ENCODE measurements at places on chromosomes 6 and 20.
A peak's percentile ranks its signal among the peaks of the same experiment; 100 is the strongest.

DNA sequence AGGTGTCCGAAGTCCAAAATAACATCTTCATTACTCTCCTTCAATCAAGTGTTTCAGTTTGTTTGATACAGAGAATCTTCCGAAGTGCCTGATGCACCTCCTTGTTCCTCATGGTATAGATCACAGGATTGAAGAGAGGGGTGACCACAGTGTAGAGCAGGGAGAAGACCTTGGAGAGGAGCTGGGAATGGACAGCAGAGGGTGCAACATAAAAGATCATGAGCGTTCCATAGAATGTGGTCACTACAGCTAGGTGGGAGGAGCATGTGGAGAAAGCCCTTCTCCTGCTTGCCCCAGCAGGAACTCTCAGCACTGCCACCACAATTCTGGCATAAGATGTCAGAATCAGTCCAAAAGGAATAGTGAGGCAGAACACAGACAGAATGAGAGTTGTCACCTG is 11.9 kb downstream of the OR12D1 start:
- H3K27ac ChIP-seq = no peak overlapping the region
- peaks cover 10% of the 10 kb centered on the region for H3K27me3 ChIP-seq
- H3K4me3 ChIP-seq = no peak overlapping the region

DNA sequence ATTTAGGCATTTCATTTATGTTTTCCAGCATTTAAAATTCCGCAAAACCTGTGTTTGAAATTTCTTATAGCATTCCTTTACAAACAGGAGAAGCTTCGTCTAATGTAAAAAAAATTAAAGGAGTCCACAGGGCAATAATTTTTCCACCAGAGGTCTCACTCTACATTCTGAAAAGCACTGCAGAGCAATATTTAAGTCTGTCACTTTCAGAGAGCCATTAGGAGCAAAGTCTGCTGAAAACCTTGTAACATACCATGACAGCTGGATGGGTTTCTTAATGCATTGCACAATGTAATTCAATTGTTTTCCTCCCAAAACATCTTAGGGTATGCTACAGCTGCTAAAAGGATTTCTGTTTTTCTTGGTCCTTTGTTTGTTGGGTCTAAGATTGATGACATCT is 18.0 kb downstream of the BAG2 start:
- no peak overlapping the region for H3K27ac ChIP-seq
- H3K4me3 ChIP-seq = no peak overlapping the region
- no peak for DNase-seq
- H3K4me1 ChIP-seq = no peaks in the 10 kb centered on the region
- H3K36me3 ChIP-seq = peaks cover 24% of the 10 kb centered on the region

DNA sequence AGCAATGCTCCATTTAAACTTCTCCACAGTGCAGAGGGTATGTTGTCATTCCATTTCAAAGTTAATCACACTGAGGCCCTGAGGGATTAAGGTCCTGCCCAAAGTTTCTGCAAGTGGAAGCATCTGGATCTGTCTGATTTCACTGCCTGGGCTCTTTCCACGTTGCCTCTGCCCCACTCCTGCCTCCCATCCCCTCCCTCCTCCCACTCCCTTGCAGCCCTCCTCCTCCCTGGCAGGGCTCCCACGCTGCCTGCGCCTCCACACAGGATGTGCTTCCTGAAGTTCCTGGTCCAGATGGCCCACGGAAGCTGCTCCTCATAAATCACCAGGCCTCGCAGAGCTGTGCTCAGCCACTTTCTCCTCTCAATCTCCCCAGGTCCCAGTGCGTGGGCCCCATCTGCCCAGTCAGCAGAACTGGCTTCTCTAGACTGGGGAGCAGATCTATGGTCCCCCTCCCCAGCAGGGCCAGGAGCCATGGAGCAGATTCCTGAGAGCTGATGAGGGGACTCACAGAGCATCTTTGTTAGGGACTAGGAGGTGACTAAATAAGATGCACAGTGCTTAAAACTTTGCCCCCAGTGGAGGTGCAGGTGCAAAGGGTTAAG is 65.4 kb upstream of the MAFB start:
- H3K27ac ChIP-seq = no peak overlapping the region
- peaks cover 30% of the 10 kb centered on the region for H3K4me1 ChIP-seq
- peaks cover 8% of the 10 kb centered on the region for H3K27me3 ChIP-seq
- no peak overlapping the region for H3K4me3 ChIP-seq
- H3K36me3 ChIP-seq = peaks cover 4% of the 10 kb centered on the region
- no peak for DNase-seq

- H3K4me3 ChIP-seq = no peak overlapping the region
- H3K27me3 ChIP-seq = no peaks in the 10 kb centered on the region
- H3K4me1 ChIP-seq = no peaks in the 10 kb centered on the region
- H3K36me3 ChIP-seq = no peaks in the 10 kb centered on the region
- no peak for DNase-seq
These were observed 137.2 kb upstream of the ADGRB3 start for GRCh38 chr6:68497927-68498326.

DNA sequence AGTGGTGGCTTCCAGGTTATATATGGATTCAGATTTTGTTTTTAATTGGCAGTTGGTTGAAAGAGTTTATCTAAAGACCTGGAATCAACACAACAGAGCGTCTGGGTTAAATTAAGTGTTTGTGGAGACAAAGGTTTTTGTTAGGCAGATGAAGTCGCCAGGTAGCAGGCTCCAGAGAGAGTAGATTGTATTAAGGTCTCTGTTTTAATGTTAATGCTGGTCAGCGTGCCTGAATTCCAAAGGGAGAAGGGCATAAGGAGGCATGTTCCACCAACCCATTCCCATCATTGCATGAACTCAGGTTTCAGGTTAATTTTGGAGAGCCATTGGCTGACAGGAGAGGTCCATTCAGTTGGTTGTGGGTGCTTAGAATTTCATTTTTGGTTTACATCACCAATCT is 744.1 kb upstream of the GJE1 start:
- H3K27ac ChIP-seq = no peak overlapping the region
- no peaks in the 10 kb centered on the region for H3K27me3 ChIP-seq
- H3K36me3 ChIP-seq = no peaks in the 10 kb centered on the region
- no peak overlapping the region for H3K4me3 ChIP-seq
- H3K4me1 ChIP-seq = no peaks in the 10 kb centered on the region

GRCh38 chr6:162852840-162853577 is 125.2 kb downstream of the PACRG start:
- no peaks in the 10 kb centered on the region for H3K27me3 ChIP-seq
- DNase-seq = no peak
- no peaks in the 10 kb centered on the region for H3K4me1 ChIP-seq
- H3K4me3 ChIP-seq = no peak overlapping the region
- H3K27ac ChIP-seq = no peak overlapping the region

- peaks cover 8% of the 10 kb centered on the region for H3K4me1 ChIP-seq
- no peak overlapping the region for H3K4me3 ChIP-seq
- H3K27me3 ChIP-seq = no peaks in the 10 kb centered on the region
- H3K27ac ChIP-seq = no peak overlapping the region
- DNase-seq = no peak
These were observed 12.9 kb downstream of the TAGAP start for GRCh38 chr6:159031846-159032245.

DNA sequence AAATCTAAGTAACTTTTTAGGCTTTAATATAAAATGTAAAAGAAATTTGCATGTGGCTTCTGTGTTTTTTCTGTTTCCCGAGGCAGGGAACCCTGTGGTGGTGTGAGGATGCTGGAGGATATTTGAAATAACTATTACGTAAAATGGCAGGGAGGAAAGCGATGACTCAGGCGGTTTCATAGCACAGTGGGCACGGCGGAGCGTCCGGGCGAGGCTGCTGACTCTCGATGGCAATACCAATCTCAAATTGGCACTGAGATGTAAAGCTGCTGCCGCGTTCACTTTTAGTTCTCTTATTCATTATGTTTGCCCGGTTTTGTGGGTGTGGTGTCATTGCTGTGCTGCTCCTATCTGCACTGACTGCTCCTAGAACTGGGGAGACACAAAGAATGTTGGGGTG is 254.3 kb downstream of the THBS2 start:
- no peak for DNase-seq
- no peaks in the 10 kb centered on the region for H3K4me1 ChIP-seq
- H3K27ac ChIP-seq = no peak overlapping the region
- H3K27me3 ChIP-seq = peaks cover 4% of the 10 kb centered on the region
- H3K36me3 ChIP-seq = no peaks in the 10 kb centered on the region

GRCh38 chr20:15179381-15179780 is 842.0 kb upstream of the FLRT3 start:
- H3K27ac ChIP-seq = no peak overlapping the region
- no peak for DNase-seq
- no peaks in the 10 kb centered on the region for H3K27me3 ChIP-seq
- H3K36me3 ChIP-seq = no peaks in the 10 kb centered on the region

DNA sequence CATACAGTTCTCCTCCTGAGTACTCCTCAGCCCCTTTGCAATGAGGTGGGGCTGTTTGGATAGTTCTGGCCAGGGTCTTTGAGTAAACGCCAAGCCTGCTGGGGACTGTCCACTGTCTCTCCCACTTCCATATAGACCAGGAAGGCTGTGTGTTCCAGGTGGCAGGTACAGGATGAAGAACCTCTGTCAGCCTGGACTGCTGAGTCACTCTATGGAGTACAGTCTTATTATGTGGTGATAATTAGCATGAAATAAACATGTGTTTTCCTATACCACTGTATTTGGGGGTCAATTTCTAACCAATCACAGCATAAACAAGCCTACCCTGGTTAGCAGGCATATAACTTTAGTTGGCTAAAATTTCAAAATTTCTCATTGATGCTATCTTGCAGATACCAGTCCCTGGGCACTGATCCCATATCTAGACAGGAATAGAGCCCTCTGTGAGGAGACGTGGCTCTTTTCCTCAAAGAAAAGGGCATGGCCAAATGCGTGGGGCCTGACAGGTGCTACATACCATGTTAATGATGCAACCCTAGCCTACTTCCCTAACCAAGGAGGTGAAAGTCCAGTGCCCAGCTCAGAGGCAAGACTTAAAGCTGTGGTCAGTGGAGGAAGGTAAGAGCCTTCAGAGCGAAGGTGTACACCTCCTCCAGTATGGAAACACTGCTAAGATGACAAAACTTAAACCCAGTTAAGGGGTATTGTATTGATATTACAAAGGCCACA is 4.5 kb upstream of the ALDH8A1 start:
- H3K36me3 ChIP-seq = peaks cover 10% of the 10 kb centered on the region
- no peak overlapping the region for H3K27ac ChIP-seq

DNA sequence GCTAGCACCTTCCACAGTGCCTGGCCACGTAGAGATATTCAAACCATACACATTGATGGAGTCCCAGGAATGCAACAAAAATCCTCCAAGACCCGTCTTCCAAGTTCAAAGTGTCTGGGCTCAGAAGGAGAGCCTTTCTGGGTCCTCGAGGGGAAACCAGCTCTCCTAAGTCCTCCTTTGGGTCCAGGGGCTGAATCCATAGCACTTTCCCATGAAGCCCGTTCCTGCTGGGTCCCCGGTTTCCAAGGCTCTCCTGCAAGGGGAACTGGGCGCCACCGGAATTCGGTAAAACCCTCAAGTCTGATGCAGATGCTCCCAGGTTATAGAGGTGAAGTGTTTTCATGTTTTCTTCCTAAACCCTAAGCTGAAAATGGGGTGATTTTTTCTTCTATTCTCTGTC is 101.2 kb upstream of the SNX9 start:
- H3K27me3 ChIP-seq = peaks cover 2% of the 10 kb centered on the region
- H3K36me3 ChIP-seq = peaks cover 7% of the 10 kb centered on the region
- no peak overlapping the region for H3K27ac ChIP-seq
- no peak overlapping the region for H3K4me3 ChIP-seq
- no peaks in the 10 kb centered on the region for H3K4me1 ChIP-seq
- DNase-seq = no peak

DNA sequence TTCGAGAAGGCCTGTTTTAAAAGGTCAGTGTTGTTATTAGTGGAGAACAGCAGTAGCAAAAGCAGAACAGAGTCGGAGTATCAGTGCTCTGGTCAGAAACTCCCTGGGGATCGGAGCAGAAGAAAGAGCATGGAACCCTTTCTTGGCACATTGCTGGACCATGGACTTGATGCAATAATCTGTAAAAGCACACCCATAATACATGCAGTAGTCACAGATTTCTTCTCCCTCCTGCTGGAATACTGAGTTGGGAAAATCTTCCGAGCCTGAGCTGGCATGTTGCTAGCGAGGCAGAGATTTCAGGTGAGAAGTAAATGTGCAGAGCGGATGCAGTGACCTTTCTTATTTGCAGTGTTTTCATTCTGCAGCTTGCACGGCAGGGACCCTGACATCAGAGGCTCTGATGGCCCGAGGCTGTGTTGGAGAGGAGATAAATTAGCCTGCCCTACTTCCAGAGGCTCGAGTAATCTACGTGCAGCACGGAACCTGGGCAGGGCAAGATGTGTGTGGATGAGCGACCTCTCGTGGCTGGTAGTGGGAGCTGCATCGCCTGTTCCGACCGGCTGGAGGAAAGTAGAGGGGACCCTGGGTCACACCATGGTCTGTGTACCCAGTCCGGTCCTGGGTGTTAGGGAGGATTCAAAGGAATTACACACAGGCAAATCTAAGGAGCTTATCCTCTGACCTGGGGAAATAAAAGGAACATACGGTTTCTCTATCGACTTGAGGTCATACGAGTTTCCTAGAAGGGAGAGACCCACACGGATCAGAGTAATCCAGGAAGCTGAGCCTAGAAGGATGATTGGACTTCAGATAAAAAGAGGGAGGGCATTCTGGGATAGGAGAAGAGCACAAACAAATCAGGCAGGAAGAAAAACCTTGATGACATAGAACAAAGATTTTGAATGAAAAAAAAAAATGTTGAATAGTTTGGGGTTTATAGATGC is 137.0 kb upstream of the STMND1 start:
- peak; percentile 66 for DNase-seq
- H3K4me3 ChIP-seq = peak overlapping the region; percentile 30
- no peaks in the 10 kb centered on the region for H3K36me3 ChIP-seq
- H3K27ac ChIP-seq = no peak overlapping the region
- peaks cover 16% of the 10 kb centered on the region for H3K27me3 ChIP-seq

GRCh38 chr6:166274163-166274562 is 34.0 kb downstream of the PRR18 start:
- no peaks in the 10 kb centered on the region for H3K36me3 ChIP-seq
- DNase-seq = no peak
- peaks cover 4% of the 10 kb centered on the region for H3K4me1 ChIP-seq
- peaks cover 4% of the 10 kb centered on the region for H3K27me3 ChIP-seq
- H3K27ac ChIP-seq = no peak overlapping the region
- H3K4me3 ChIP-seq = no peak overlapping the region

DNA sequence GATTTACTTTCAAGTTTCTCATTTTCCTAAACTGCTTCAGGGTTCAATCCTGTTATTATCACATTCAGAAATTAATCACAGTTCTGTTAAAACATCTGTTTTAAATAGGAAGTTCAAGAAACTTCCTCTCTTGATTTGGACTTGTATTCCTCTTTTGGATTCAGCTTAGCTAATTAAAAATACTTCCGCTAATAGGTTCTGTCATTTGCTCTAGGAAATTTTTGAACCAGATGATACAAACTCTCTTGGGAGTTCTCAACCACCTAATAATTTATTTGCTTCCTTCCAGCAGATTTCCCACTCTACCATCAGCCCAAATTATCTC is 15.9 kb upstream of the TMEM30A start:
- H3K4me1 ChIP-seq = no peaks in the 10 kb centered on the region
- H3K36me3 ChIP-seq = no peaks in the 10 kb centered on the region
- no peak overlapping the region for H3K4me3 ChIP-seq
- no peaks in the 10 kb centered on the region for H3K27me3 ChIP-seq
